ENCODE measurements at places on chromosomes 6 and 20.
A peak's percentile ranks its signal among the peaks of the same experiment; 100 is the strongest.

DNA sequence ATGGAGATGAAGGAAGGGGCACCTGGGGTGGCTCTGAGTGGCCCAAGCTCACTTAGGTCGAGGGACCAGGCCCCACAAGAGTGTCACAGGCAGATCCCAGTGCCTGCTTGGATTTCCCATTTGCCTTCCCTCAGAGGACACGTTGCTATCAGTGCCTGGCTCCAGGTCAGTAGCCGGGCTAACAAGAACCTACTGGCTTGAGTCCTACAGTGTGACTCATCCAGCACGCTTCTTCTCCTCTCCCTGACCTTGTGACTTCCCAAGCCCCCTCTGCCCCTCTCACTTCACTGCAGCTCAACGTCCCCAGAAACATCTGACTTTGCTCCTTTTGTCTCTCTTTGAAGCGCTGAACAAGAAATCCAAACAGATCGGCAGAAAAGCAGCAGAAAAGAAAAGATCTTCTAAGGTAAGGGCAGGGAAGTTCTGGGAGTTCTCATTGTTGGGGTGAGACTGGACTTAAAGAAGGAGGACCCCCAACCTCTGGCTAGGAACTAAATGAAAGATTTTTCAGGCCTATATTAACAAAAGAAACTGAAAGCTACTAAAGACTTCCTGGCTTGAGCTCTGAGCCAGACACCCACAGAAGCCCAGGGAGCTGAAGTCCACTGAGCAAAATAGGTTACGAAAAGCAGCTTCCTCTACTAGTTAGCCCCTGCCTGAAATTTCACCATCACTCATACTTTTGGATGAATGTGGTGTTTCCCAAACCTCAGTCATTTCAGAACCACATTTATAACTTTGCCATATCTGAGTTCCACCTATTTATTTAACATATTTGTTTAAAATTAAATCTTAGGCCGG is 21.5 kb downstream of the ASIP start:
- no peak for DNase-seq

DNA sequence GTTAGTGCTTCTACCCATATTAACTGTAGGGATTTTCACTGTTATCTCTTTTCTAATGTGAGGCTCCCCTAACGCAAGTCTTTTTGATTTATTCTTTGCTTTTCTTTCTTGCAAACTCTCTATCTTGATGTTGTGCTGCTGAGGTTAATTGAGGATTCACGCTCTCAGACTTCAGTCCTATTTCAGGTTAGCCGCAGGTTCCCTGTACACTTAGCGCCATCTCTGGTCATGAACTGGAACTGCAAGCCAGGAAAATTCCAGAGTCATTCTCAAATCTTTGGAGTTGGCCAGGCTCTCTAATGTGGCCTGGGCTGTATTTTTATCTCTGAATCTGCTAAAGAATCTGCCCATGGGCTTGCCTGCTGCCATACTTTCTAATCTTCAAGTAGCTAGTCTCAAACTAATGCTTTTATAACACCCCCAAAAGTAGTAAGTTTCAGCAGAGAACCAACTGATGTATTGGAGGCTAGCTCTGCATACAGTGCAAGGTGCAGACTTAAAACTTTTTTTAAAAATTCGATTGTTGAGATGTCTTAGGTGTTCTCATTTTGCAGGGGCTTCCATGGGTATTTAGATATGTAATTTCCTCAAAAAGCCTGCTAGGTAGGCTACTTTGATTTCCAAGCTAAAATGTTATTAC is 91.1 kb upstream of the OPRM1 start:
- DNase-seq = peak; percentile 26

DNA sequence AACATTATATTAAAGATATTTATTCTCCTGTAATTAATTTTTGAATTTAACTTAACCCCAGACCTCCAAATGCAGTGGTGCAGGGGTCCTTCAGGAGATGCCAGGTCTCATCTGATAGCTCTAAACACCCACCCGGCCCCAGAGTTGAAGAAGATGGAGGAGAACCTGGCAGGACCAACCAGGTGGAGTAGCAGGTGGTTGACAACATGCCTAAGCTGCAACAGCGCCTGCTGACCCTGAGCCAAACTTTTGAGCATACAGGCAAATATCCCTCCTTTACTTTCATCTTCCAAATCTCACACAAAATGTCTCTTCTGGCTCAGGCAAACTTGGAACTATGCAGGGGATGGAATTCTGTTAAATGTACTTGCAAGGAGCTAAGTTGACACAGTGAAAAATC is 145.3 kb upstream of the TCF21 start:
- DNase-seq = no peak

GRCh38 chr6:7048894-7049293 is 58.9 kb upstream of the RREB1 start:
- DNase-seq = no peak

DNA sequence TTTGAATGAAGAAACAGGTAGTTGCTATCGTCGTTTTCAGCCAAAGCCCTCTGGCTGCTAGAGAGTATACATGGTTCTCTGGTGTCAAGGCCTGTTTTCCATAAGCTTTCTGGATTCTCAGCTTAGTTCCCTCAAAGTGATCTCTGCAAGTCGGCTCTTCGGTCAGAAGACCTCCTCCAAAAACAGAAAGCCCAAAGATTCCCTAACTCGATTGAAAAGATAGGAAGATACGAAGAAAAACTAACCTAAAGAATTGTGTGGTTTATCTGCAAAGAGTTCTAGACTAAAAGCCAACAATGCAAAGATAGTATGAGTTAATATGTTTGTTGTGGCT is 545 bp upstream of the ASCC3 start:
- DNase-seq = no peak

DNA sequence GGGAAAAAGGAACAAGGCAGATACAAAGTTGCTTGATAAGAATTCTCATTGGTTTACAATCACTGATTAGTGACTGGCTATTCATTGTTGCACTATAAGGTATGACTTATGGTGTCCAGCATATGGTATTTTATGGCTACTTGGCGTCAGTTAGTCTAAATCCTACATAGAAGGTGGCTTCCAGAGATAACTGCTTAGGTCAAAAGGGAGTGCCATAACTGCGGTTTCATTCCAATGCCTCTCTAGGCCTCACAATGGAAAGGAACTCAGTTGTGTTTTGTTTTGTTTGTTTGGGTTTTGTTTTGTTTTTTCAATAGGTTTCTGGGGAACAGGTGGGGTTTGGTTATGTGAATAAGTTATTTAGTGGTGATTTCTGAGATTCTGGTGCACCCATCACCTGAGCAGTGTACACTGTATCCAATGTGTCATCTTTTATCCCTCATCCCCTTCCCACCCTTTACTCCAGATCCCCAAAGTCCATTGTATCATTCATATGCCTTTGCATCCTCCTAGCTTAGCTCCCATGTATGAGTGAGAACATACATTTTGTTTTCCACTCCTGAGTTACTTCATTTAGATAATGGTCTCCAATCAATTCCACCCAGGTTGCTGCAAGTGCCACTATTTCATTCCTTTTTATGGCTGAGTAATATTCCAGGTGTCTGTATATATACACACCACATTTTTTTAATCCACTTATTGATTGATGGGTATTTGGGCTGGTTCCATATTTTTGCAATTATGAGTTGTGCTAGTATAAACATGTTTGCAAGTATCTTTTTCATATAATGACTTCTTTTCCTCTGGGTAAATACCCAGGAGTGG is 7.0 kb downstream of the GOPC start:
- DNase-seq = no peak

GRCh38 chr20:19212821-19213502 is 520 bp downstream of the SLC24A3 start:
- DNase-seq = peak; percentile 71

GRCh38 chr6:110217266-110217665 is 37.0 kb downstream of the CDC40 start:
- peak; percentile 4 for DNase-seq

All from fibroblast of skin of scalp (primary cell).